ENCODE measurements at places on chromosomes 6 and 20.

GRCh38 chr6:122740936-122741335 lies 38.6 kb upstream of the FABP7 start:
- DNase-seq, result no peak

- no peak for DNase-seq
These were observed 14.2 kb downstream of the RRP36 start for GRCh38 chr6:43035495-43036194.

- DNase-seq, result no peak
These were observed 172.4 kb upstream of the PDE10A start for GRCh38 chr6:165835410-165835851.

GRCh38 chr6:134502614-134503549 lies 185.0 kb upstream of the SGK1 start:
- no peak for DNase-seq

- no peak for DNase-seq
These were observed 94.2 kb downstream of the FOXC1 start for GRCh38 chr6:1703923-1704322.

DNA sequence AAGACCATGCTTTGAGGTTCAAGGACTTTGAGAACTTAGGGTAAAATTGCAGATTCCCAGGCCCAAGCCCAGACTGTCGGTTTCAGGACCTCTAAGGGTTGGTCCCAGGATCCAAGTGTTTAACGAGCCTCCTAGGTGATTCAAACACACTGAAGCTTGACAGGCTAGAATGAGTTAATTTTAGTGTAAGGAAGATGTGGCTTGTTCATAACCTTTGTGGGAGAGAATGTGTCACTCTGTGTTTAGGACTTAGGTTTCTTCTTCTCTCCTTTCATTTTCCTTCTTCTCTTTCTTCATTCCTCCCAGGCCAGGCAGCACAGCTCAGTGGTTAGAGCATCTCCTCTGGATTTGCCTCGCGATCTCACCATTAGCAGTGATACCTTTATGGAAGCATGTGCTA lies 104.8 kb upstream of the KCNG1 start:
- no peak for DNase-seq

DNA sequence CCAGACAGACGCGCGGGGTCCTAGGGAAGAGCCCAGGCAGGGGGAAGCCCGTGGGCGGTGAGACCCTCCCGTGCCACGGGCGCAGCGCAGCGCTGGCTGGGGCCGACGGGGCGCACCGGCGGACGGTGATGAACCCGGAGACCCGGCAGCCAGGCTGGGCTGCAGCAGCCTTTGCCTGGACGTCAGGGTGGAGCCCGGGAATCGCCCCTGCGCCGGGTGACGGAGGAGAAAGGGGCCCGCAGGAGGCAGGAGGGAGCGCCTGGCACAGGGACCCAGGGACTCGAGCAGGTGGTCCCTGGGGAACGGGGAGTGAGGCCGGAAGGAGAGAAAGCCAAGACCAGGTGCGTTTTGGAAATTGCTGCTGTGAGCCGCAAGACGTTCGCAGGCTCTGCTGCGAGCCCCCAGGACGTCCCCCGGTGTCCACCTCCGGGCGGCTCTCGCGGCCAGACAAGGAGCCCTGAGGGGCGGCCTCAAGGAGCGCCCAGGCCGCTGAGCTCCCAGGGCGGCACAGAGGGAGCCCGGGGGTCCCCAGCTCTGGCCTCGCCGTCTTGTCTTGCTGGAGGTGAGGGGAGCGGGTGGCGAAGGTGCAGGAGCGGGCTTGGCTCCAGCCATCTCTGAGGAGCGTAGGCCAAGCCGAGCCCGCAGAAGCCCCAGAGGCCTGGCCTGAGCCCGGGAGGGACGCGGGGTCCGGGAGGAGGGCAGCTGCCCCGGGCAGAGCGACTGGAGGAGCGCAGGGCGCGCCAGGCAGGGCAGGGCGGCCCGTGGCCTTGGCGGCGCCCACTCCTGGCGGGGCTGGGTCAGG lies 191.2 kb upstream of the PDE10A start:
- no peak for DNase-seq

DNA sequence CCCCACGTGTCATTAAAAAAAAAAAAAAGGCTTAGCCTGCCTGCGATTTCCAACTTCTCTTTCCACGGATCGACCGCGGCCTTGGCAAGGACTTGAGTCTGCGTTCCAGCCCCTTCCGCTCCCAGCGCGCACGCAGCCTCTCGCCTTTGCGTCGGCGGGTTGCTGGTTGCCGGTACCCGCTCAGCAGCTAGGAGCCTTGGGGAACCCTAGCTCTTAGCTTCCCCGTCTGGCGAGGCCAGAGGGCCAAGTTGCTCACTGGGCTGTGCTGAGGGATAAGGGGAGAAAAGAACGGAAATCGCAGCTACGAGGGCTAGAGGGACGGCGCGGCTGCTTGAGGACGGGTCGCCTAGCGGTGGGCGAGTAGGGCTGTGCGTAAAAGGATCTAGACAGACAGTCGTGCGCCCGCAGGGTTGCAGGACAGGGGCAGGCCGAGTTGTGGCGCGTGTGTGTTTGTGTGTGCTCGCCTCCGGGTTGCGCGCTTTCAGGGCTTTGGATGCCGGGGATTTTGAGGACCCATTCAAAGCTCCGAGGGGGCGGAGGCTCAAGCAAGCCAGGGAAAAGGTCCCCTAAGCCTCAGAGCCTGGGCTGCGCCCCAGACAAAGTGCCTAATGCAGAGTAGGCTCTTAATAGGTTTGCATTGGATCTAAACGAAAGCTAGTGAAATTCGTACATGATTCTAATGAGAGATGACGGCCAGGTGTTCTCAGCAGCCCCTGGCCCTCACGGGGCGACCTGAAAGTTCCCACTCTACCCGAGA lies 40.5 kb upstream of the OSTM1 start:
- no peak for DNase-seq

- no peak for DNase-seq
These were observed 351.9 kb downstream of the COL12A1 start for GRCh38 chr6:74853991-74854390.

DNA sequence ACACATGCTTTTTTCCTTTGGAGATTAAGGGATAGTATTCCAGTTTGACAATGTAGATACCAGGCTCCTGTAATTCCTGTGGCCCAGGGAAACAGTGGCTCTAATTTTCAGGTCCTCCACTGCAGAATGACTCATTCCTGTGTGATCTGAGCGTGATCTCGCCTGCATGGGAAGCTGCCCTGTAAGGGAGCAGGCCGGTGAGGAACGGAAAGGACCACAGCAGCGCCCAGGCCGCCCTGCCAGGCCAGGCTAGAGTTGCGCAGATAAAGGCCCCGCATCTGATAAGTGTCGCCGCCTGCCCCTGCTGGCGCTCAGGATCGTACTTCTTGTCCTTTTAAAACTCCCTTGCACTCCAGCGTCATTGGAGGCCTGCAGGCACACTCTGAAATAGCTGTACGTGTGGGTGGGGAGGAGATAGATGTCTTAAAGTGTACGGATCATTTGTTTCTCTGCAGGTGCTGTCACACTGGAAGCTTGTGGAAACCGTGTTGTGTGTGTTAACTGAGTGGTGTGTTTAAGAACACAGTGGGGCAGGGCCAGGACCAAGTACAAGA lies 60.7 kb downstream of the SYNJ2 start:
- DNase-seq, result no peak

DNA sequence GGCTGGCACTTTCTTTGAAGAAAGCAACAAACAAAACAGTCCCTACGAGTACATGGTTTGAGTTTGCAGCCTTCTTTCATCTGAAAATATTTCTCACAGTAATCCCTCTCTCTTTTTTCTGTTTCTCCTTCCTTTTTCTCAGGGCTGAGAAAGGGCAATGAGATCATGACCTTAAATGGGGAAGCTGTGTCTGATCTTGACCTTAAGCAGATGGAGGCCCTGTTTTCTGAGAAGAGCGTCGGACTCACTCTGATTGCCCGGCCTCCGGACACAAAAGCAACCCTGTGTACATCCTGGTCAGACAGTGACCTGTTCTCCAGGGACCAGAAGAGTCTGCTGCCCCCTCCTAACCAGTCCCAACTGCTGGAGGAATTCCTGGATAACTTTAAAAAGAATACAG lies 80.7 kb upstream of the CLDN20 start:
- no peak for DNase-seq

- DNase-seq, result no peak
These were observed 125.3 kb upstream of the B3GAT2 start for GRCh38 chr6:71082033-71082650.

GRCh38 chr6:160073272-160073671 lies 48.3 kb upstream of the SLC22A1 start:
- DNase-seq, result no peak

DNA sequence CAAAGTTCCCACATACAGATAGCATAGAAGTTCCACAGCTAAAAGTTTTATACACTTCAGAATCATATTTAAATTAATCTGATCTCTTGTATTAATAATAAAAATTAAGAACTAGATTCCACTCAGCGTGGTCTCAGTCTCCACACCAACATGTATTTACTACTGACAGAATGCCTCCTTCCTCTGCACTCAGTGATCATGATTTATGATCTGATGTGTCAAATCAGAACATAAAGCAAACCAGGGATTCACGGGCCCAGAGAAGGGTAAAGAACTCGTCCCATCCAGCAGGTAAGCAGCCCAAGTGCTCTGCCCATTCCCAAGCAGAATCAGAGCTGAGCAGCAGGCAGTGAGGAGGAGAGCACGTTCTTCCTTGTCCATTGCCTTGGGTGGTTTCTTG lies 14.2 kb upstream of the ATRN start:
- DNase-seq, result no peak

DNA sequence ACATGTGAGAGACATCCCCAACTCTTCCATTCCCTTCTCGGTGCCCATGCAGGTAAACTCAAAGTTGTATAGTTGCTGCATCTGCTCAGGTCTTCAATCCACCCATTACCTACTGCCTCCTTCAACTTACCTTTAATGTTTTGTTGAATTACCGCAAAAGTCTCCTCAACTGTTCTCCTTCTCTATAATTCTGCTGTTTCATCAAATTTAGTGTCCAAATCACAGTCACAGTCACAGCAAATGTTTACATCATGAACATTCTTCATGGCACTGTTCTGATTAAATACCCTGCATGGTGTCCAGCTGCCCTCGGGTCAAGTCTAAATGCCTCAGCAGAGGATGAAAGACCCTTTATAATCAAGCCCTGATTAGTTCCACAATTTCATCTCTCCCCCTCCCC lies 130.1 kb downstream of the IPCEF1 start:
- DNase-seq, result no peak

- DNase-seq, result no peak
These were observed 52.4 kb upstream of the MRPS10 start for GRCh38 chr6:42269974-42270510.

- no peak for DNase-seq
These were observed 114.7 kb upstream of the PRL start for GRCh38 chr6:22411376-22412105.

DNA sequence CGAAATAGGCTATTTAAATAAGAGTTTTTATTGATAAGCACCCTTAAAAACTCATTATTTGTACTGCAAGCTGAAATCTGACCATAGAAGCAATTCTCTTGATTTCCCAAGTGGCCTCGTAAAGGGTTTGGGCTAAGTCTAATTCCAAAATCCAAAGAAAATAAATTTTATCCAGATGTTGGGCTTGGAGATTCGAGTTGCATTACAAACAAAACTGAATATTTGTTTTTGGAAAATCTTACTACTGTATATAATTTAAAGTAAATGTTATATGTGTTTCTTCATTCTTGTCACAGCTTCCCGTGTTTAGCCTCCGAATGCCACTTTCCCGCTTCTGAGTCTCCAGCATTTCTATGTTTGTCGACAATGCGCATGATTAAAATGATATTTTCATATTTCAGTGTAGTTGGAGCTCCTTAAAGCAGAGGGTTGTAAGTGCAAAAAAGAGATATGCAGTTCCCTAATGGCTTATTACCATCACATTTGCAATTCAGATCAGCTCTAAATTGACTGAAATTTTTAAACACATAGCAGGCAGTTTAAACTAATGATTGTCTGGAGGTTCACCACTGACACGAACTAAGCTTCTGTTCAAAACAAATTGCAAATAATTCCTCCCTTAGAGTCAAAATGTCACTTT lies 47.0 kb downstream of the PRL start:
- no peak for DNase-seq

DNA sequence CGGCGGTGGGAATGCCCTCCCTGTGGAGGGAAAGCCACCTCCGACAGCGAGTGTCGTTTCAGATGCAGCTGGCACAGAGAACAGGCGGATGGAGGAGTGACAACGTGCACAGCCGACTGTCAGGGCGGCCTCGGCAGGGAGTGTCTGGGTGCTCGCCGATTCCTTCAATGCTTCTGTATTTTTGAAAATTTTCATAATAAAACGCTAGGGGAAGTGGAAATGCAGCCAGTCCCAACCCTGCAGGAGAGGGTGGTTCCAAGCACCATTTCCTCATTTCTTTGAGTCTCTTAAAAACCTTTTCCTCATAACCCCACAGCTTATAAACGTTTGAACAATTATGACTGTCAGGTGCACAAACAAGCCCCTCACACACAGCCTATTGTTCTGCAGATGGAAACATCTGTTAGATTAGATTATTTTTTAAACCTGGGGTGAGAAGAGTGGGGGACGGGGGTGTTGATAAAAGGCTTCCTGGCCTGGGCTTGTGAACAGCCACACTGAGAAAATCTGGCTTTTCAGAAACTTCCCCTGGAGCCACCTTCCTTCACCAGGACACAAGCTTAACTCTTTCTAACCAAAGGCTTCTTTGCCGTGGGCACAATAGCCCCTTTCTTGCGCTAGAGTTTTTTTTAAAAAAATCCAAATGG lies 228.9 kb downstream of the ANKRD60 start:
- DNase-seq, result no peak

Measured in stimulated activated CD8-positive, alpha-beta memory T cell treated with anti-CD3 and anti-CD28 coated beads, Interleukin-4, amount 100 ng/mL, for 4 hours (primary cell).